Activated CD8-positive, alpha-beta memory T cell treated with anti-CD3 and anti-CD28 coated beads for 48 hours (primary cell): ENCODE measurements at places on chromosomes 7 and 10.

DNA sequence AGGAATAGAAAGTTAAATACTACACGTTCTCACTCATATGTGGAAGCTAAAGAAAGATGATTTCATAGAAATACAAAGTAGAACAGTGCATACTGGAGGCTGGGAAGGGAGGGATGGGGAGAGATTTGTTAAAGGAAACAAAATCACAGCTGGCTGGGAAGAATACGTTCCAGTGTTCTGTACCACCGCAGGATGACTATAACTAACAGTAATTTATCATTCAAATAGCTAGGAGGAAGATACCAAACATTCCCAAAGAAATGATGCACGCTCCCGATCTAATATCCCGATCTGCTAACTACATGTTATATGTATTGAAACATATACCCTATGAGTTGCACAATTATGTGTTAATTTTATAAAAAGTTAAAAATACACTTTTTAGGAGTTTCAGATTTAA is 162.3 kb downstream of the ZMYND11 start:
- no peak for DNase-seq

GRCh38 chr10:82211346-82211745 is 336.4 kb downstream of the NRG3 start:
- DNase-seq, result no peak

- DNase-seq, result no peak
Observed at GRCh38 chr7:44136731-44137130, 4.4 kb downstream of the MYL7 start.

DNA sequence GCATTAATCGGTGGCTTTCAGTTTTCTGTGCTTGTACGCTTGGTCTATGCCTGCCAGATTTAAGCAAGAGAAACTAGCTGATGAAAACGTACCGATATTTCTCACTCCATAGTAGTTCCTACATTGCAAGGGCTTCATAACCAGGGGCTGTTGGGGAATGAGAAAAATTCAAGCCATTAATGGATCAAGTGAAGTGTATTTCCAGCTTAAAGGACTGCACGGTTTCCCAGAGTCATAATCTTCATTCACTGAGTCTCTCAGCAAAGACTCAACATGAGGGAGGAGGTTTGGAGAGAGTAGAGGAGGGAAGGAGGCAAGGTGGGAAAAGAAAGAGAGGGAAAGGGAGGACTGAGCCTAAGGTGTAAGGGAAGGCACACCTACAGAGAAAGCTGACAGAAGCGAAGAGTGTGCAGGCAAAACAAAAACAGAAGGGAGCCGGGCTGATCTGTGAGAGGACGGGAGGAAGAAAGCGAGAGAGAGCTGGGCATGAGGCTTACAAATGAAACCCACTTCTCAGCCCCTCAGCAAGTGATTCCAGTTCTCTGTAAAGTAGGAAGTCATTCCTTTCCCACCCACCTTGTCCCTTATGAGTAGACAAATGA is 625 bp downstream of the GIMAP2 start:
- DNase-seq, result no peak

DNA sequence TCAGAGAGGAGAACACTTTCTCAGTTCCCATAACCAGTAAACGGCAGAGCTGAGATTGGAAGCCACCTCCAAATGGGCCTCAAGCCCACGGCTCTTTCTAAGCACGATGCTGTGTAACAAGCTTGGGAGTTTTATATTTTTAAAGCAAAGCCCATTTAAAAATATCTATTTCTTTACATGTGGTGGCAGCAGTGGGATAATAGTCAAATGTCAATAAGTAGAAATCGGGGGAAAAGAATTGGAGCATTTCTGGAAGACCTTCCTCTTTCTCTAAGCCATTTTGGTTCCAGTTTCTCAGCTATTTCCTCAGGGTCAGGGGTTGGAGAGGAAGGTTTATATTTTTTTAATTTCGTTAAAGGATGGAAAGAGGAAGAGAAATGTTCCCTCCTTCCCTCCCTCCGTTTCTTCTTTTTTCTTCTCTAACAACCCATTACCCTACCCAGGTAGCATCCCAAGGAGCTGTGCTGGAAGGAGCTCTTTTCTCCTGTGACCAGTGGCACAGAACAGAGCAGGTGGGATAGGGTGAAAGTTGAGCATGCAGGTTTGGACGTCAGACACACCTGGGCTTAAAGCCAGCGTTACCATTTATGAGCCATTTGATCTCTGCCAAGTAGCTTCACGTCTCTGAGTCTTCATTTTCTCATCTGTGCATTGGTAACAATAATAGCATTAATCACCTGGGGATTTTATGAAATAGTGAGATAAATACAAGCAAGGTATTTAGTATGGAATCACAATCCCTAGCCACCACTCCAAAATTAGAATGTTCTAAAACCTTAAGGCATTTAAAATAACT is 515.7 kb downstream of the RPS24 start:
- DNase-seq, result no peak

- no peak for DNase-seq
Observed at GRCh38 chr7:71555758-71556157, 423.8 kb downstream of the GALNT17 start.

- no peak for DNase-seq
Observed at GRCh38 chr10:124992462-124993344, 50.8 kb downstream of the ZRANB1 start.

DNA sequence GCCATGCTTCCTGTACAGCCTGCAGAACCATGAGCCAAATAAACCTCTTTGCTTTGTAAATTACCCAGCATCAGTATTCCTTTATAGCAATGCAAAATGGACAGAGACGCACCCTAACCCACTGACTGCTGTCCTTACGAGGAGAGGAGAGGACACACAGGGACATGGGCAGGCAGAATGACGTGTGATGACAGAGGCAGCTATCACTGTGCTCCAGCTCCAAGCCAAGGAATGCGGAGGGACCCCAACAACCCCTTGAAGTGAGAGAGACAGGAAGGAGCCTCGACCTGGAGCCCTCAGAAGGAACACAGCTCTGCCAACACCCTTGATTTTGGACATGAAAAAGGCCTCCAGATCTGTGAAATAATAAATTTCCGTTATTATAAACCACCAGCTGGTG is 46.6 kb upstream of the EBF3 start:
- no peak for DNase-seq

- DNase-seq, result no peak
Observed at GRCh38 chr10:94627511-94627910, 56.0 kb upstream of the CYP2C18 start.

GRCh38 chr7:7595451-7595850 is 28.8 kb downstream of the MIOS start:
- no peak for DNase-seq

DNA sequence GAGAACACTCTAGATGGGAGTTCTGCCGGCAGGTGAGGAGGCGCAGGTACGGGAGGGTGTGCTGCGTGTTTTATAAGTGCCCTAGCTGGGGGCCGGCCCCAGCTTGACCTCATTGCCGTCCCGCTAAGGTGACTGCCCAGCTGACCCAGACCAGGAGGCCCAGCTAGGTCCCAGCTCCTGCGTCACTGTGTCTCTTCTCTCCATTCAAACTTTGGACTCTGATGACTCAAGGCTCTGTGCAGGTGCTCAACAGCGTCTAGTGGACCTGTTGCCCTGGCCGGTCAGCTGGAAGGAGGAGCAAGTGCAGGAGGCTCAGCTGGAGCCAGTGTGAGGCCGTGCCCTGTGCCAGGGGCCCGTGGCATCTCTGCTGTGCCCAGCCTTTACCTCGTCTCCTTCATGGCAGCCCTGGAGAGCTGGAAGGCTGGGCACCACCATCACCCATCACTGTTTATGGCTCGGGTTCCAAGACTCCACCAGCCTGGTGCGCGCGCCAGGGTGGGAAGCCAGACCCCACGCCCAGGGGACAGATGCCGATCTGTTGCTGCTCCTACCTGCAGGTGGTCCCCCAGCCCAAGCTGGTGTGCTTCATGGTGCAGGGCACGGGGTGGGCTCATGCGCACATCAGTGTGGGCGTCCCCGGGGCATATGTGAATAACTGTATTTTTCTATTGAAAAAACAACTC is 14.6 kb downstream of the LHPP start:
- no peak for DNase-seq

DNA sequence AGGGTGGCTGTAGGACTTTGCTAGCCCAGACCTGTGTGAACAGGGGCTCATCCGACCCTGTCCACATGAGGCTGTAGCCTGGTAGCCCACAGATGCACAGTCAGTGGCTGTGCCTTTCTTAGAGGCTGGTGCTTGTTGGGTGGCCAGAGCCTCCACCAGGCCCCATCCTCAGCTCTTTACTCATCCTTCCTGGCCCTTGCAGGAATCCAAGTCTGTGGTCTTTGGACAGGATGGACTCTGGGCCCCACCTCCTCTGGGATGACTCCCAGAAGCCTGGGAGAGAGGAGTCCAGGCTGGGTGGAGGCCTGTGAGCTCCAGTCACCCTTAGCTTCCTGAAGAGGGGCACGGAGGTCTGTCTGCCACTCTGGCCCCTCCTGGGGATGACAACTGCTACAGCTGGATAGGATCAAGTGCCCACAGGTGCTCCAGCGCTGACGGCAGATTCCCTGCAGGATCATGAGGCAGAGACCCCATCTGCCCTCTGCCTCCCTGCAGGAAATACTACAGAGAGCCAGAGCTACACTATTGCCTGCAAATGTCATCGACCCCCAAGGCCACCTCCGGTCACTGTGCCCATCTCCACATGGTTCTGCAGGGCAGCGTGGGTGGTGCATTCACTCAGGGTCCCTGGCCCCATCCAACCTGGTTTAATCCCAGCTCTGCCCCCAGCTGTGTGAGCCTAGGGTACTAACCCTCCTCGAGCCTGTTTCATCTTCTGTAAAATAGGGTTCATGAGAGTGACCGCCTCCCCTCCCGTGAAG is 114.5 kb downstream of the PTPN20 start:
- DNase-seq, result no peak

DNA sequence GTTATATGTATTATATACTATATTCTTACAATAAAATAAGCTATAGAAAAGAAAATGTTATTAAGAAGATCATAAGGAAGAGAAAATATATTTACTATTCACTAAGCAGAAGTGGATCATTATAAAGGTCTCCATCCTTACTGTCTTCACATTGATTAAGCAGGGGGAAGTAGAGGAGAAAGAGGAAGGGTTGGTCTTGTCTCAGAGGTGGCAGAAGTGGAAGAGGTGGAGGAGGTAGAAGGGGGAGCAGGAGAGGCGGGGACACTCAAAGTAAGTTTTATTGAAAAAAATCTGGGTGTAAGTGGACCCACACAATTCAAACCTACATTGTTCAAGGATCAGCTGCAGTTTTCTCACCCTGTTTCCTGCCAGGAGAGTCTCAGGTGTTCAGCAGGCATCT is 28.9 kb upstream of the ERCC6 start:
- no peak for DNase-seq

GRCh38 chr7:68980011-68980410 is 618.3 kb upstream of the AUTS2 start:
- no peak for DNase-seq

GRCh38 chr10:48838834-48839233 is 100.8 kb downstream of the LRRC18 start:
- no peak for DNase-seq

DNA sequence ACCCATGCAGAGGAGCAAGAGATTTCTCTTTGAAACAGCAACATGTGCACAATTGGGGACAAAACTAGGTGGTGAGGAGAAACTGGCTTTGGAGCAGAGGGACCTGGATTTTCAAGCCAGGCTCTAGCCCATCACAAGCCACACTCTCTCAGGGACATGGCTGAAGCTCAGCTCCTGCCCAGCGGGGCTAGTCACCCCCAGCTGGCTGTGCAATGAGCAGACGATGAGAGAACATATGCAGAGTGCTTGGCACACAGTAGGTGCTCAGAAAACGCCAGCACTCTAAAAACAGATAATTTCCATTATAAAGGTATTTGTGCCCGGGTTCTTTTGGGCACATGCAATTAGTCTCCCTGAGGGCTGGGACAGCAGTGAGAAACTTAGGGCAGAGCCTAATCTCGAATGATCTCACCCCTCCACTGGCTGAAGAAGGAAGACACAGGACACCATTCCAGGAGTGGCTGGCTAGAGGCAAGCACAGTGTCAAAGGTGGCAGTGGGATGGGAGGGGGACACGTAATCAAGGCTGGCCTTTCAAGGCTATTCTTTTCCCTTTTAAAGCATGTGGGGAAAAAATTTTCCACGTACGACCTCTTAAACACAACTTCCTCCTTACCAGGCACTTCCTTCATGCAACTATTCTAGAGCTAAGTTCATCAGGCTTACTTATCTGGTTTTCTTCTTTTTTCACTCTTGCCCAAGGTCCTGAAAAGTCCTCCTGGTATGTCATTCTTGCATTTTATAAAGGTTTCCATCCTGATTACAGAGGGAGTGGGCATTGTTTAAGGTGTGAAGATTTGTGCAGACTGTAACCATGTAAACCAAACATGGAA is 15.1 kb downstream of the FAM53B start:
- no peak for DNase-seq

- no peak for DNase-seq
Observed at GRCh38 chr7:1548438-1548831, 7.6 kb downstream of the TMEM184A start.

DNA sequence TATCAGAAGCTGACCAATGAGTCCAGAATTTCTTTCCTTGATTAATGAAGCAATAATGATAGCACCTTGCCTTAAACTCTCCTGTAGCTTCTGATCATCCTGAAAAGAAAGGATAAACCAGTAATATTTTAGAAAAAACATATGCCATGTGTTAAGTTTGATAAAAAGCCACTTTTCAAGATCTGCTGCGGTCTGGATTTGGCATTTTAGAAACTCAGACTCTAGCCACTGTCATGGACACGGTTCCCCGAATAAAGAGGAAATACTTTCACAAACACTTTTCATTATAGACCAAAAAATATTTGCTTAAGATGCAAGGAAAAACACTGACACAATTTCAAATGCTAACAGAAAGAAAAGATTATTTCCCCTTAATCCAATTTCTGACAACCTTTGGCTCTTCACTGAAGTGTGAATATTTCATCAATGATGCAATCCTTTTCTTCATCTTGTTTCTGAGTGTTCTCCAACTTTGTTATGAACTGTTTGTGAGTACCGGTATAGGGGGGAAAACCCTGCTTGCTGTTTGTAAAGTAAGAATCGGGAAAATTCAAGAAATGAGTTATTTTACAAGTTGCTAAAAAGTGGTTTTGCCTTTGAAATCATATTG is 329.5 kb downstream of the CRPPA start:
- DNase-seq, result no peak

DNA sequence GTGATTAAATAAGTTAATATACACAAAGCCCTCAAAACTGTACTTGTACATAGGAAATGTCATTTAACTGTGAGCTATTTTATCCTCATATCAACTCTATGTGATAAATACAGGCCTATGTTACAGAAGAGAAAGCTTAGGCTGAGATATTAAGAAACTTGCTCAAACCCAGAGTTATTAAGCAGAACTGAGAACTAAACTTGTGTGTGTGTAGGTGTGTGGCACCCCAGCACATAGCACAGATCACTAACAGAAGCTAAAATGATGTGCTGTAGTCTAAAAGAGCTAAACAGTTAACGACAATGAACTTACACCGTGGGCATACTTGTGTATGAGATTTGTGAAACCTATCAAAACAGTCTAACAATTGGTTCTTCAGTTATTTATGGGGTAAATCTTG is 34.5 kb downstream of the MTPN start:
- DNase-seq, result no peak

- DNase-seq, result no peak
Observed at GRCh38 chr10:14330388-14331061, at the start of gene FRMD4A. Gene FRMD4A (minus strand): TSS chr10:14330924.
